ENCODE measurements at places on chromosomes 16 and 17.

- no peak overlapping the region for H3K27ac ChIP-seq
- no peaks in the 10 kb centered on the region for H3K4me1 ChIP-seq
- no peak overlapping the region for H3K4me3 ChIP-seq
- H3K36me3 ChIP-seq: no peaks in the 10 kb centered on the region
These were observed 1.4 kb downstream of the KRTAP29-1 start for GRCh38 chr17:41301204-41301790.

GRCh38 chr17:76445697-76446448 lies 7.1 kb downstream of the UBE2O start:
- no peak overlapping the region for H3K27ac ChIP-seq
- no peaks in the 10 kb centered on the region for H3K4me1 ChIP-seq
- DNase-seq: peak; percentile 38
- H3K36me3 ChIP-seq: no peaks in the 10 kb centered on the region
- H3K4me3 ChIP-seq: no peak overlapping the region

GRCh38 chr16:5333991-5334390 lies 236.4 kb upstream of the EEF2KMT start:
- no peak for DNase-seq
- H3K27me3 ChIP-seq: no peaks in the 10 kb centered on the region
- no peak overlapping the region for H3K4me3 ChIP-seq
- no peak overlapping the region for H3K27ac ChIP-seq

DNA sequence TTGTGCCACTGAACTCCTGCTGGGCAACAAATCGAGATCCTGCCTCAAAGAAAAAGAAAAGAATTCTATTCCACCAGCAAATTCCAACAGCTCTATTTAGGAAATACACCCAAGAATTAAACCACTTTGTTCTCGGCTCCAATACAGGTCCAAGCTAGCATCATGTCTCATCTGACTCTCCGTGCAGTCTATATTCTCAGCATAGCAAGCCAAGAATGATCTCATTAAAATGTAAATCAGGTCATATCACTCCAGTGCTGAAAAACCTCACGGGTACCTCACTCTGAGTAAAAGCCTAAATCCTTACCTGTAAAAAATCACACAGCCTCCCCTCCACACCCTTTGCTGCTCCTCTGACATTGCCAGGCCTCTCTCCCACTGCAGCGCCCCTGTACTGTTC lies 23.9 kb downstream of the UBE2G1 start:
- H3K27me3 ChIP-seq: no peaks in the 10 kb centered on the region
- no peaks in the 10 kb centered on the region for H3K36me3 ChIP-seq
- no peak overlapping the region for H3K27ac ChIP-seq
- no peak overlapping the region for H3K4me3 ChIP-seq
- DNase-seq: no peak
- no peaks in the 10 kb centered on the region for H3K4me1 ChIP-seq

- H3K4me3 ChIP-seq: no peak overlapping the region
- peak; percentile 45 for DNase-seq
- H3K36me3 ChIP-seq: no peaks in the 10 kb centered on the region
- H3K27ac ChIP-seq: no peak overlapping the region
These were observed 9.2 kb downstream of the C1QTNF1 start for GRCh38 chr17:79033046-79033616.

- peaks cover 4% of the 10 kb centered on the region for H3K36me3 ChIP-seq
- H3K4me1 ChIP-seq: no peaks in the 10 kb centered on the region
- no peaks in the 10 kb centered on the region for H3K27me3 ChIP-seq
- H3K27ac ChIP-seq: no peak overlapping the region
- H3K4me3 ChIP-seq: no peak overlapping the region
- DNase-seq: no peak
These were observed 23.7 kb downstream of the HELZ start for GRCh38 chr17:67221062-67221998.

- H3K4me3 ChIP-seq: no peak overlapping the region
- no peaks in the 10 kb centered on the region for H3K27me3 ChIP-seq
These were observed 308.4 kb downstream of the ABCC12 start for GRCh38 chr16:47847220-47847970.

DNA sequence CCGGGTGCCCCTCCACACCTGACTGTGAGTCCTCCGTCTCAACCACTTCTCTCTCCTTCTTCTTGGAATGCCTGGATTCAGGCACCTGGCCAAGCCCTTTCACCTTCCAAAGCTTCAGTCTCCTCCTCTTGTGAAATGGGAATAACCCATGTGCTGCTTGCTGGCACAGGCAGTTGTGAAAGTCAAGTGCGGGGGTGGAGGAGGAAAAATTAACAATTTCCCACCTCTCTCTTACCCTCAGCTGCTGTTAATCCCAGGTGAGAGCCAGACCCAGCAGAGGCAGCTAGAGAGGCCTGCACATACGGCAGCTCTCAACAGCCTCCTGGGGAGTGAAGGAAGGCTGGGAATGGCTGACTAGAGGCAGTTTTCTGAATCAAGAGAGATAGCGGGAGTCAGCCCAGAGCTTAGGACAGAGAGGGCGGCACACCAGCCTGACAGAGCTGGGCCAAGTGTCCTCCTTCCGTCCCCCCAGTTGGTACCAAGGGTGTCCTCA lies 77.9 kb upstream of the LGALS9 start:
- no peak overlapping the region for H3K4me3 ChIP-seq
- no peak overlapping the region for H3K27ac ChIP-seq

DNA sequence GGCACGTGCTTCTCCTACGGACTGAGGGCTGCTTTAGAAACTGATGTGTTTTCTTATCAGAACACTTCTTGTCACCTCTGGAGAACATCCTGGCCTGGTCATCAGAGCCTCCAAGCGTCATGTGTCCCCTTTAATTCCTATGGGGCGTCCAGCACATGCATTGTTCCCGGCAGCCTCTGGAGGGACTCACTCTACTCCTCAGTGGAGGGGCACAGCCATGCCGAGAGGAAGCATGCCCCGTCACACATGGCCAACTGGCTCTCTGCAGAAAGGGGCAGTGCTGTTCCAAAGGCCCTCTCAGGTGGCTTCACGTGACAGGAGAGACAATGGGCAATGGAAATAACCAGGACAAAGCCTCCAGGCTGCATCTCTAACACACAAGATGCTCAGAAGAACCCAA lies 31.8 kb downstream of the CDRT15L2 start:
- no peak for DNase-seq
- H3K27ac ChIP-seq: no peak overlapping the region
- H3K27me3 ChIP-seq: no peaks in the 10 kb centered on the region
- H3K4me3 ChIP-seq: no peak overlapping the region
- H3K4me1 ChIP-seq: no peaks in the 10 kb centered on the region
- no peaks in the 10 kb centered on the region for H3K36me3 ChIP-seq

GRCh38 chr16:46897471-46897870 lies 13.3 kb downstream of the GPT2 start:
- H3K27me3 ChIP-seq: no peaks in the 10 kb centered on the region
- no peak for DNase-seq
- no peaks in the 10 kb centered on the region for H3K36me3 ChIP-seq

GRCh38 chr16:68574479-68574878 lies 35.4 kb downstream of the ZFP90 start:
- no peak overlapping the region for H3K4me3 ChIP-seq
- DNase-seq: no peak
- no peak overlapping the region for H3K27ac ChIP-seq
- H3K36me3 ChIP-seq: no peaks in the 10 kb centered on the region
- no peaks in the 10 kb centered on the region for H3K27me3 ChIP-seq

GRCh38 chr16:74253161-74253938 lies 43.3 kb upstream of the PSMD7 start:
- H3K27me3 ChIP-seq: no peaks in the 10 kb centered on the region
- no peak overlapping the region for H3K4me3 ChIP-seq
- H3K4me1 ChIP-seq: no peaks in the 10 kb centered on the region
- H3K27ac ChIP-seq: no peak overlapping the region

DNA sequence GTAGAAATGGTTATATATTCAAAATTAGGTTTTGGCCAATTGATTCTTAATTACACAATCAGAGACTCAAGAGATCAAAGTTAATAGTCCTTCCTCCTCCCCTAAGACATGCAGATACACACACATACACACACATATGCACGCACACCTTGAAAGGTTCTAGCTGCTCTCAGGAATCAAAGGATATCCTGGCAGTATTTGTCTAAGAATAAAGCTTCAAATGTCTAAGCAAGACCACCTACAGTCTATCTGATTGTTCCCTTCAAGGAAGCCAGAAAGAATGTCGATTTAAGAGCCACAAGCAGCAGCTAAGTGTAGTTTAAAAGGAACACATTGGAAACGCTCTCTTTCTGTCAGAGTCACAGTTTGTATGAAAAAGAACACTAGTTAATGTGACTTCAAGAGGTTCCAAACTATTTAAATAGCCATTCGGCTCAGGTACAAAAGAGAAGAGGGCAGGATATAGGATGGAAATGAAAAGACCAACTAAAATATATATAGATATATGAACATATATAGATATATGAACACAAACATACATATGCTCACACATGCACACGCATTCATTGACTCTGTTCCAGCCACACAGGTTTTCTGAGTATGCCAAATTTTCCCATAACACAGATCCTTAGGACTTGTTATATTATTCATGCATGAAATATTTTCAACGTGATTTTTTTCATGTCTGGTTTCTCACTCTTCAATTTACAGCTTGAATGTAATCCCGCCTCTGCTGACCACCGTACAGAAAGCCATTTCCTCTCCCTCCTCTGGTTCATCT lies 79.0 kb downstream of the CDH8 start:
- no peak for DNase-seq
- no peaks in the 10 kb centered on the region for H3K36me3 ChIP-seq
- no peak overlapping the region for H3K27ac ChIP-seq
- no peaks in the 10 kb centered on the region for H3K27me3 ChIP-seq
- H3K4me1 ChIP-seq: no peaks in the 10 kb centered on the region

GRCh38 chr17:17792551-17793377 lies 44.0 kb downstream of the SREBF1 start:
- no peaks in the 10 kb centered on the region for H3K4me1 ChIP-seq
- no peaks in the 10 kb centered on the region for H3K27me3 ChIP-seq
- DNase-seq: no peak

Data from aorta (tissue), 5 donors.